ENCODE measurements at places on chromosomes 12 and 14. TPM values are rescaled to one million over a fixed set of nuclear protein-coding genes. Genes with fewer than 3 reads are reported as not detected.
A peak's percentile ranks its signal among the peaks of the same experiment; 100 is the strongest.

PTPRQ gene
- not detected for total RNA-seq

JPH4 gene
- total RNA-seq = not detected

DNA sequence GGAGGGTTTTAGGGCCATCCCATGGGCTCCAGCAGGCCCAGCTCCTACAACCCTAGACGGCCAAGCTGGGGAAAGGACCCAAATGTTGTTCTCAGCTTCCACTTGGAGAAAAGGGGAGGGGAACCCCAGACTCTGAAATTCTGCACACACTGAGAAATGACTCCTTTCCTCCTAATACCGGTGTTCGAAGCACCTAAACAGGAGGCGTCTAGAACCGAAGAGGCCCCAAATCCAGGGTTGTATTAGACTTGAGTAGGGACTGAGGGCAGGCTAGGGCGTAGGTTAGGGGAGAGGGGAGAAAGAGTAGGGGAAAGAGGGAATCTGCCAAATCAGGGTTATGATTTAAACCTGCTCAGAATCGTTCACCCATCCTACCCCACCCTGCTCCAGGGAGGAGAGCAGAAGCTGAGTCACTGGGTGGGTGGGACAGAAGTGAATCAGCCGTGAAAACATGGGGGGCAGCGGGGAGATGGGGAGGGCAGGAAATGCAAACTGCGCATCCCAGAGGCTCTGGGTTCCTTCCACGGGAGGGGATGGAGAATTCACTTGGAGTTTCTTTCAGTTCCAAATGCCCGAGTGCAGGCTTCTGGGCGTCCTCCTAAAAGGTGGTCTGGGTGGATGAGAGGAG, 1.0 kb downstream of the IGFBP6 start:
- DNase-seq = no peak

DNA sequence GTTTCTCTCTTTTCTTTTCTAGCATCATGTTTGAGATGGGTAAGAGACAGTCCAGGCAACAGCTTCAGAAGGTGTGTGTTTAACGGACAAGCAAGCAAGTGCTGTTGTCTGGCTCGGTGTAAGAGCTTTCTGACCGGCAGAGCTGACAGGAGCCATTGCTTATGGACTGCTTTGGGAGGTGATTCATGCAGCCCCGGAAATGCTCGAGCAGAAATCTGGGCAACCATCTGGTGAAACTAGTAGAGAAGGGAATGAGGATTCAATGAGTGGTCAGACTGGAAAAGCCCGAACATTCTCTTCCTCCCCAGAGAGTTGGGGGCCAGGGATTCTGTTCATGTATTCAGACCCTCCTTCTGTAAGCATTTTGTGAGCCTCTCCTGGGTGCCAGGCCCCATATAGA, 24.4 kb downstream of the TUNAR start:
- no peak for DNase-seq

DNA sequence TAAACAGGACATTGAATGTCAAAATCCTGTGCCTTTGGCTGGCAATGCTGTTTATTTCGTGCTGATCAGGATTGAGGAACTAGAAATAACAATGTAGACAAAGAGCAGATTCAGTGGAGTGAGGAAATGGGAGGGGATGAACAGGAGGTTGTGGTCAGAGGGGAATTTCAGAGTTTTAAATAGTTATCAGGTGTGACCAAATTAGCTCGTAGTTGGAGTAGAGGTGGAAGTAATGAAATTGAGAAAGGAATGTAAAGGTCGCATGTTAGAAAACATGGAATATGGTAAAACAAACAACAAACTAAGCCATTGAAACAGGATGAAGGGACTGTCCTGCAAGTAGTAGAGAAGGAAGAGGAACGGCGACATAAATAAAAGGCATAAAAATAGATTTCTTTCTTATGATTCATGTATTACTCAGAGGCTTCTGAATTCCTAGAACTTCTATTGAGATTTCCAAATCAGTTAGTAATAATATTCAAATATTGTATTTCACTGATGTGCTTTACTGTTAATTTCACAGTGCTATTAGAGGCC, 9.5 kb upstream of the SAV1 start:
- peak; percentile 91 for DNase-seq

RARG gene
- 32.8 TPM for total RNA-seq

CCDC198 gene
- total RNA-seq = not detected

- DNase-seq = no peak
Measured at GRCh38 chr14:104436047-104436591, 143.4 kb upstream of the C14orf180 start.

DNA sequence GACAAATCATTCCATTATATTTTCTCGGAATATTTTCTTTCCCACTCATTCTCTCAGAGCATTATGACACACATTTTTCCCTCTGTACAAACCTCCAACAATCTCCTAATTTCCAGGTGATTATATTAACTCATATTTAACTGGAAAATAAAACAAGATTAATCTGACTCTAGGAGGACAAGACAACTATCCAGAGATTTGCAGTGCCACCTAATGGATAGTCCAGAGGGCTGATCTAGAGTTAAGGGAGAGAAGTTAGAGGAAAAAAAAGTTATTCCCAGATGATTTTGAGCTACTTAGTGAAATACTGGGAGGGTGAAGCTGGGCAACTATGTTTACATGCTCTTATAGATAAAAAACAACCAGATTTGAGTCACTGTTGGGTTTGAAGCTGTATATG, 161.7 kb downstream of the ALX1 start:
- DNase-seq = peak; percentile 25

ACSM4 gene
- total RNA-seq = not detected
